Stimulated activated CD8-positive, alpha-beta memory T cell treated with anti-CD3 and anti-CD28 coated beads, Interleukin-15, amount 100 ng/mL, for 1 hour (primary cell): ENCODE measurements at places on chromosomes 1 and 21.

DNA sequence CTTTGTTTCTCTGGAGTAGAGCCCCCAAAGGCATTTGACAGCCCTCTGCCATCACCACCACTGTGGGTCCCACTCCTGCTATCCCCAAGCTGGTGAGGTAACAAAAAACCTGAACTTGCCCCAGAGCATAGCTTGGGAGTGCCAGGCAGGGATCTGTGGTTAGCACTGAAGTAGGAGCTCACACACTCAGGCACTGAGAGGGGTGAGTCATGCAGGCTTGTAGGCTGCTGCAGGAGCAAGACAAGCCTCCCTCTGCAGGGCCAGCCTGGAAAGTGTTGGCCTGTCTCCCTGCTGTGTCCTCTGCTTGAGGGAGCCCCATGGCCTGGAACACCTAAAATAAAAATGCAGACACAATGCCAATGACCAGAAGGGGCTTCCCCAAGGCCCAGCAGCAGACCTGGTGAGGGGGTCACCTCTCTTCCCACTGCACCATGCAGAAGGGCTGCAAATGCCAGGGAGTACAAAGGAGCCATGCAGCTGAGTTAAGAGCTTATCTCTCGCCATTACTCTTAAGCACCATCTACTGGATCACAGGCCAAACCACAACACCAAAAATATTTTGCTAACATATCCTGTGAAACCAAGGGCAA is 108.9 kb upstream of the POGK start:
- DNase-seq, result no peak

- no peak for DNase-seq
Measured at GRCh38 chr21:31875496-31876015, 2.7 kb downstream of the HUNK start.

GRCh38 chr1:64745181-64745985 is 508 bp downstream of the RAVER2 start:
- DNase-seq, result no peak

GRCh38 chr1:78427506-78427905 is 63.3 kb upstream of the PTGFR start:
- DNase-seq, result no peak

DNA sequence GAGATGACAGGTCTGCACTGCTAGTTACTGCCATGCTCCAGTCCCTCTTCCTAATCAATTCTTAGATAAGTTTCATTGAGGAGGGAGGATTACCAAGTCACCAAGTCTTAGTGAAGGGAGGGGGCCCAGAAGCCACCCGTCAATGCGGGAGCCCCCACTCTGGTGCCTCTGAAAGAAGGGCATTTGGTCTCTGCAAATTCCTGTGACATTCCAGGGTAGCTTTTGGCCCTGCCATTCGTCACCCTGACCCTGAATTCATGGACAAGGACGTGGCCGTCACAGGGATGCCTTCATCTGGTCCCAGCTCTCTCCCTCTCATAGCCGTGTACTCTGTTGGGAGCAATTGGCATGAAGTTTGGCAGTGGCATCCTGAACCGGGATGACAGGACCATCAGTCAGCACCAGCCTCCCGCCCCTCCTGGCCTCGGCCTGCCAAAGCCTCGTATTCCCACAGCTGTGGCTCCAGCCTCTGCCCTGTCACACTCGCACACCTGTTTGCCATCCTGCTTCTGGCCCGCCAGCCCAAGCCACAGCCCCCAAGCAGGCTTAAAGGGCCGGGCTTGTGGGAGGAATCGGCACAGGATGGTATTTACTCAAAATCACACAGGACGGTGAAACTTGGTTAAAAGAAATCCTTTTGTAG is 150.7 kb downstream of the CLIC6 start:
- no peak for DNase-seq

- DNase-seq, result no peak
Measured at GRCh38 chr21:37263827-37264600, 3.1 kb downstream of the VPS26C start.

DNA sequence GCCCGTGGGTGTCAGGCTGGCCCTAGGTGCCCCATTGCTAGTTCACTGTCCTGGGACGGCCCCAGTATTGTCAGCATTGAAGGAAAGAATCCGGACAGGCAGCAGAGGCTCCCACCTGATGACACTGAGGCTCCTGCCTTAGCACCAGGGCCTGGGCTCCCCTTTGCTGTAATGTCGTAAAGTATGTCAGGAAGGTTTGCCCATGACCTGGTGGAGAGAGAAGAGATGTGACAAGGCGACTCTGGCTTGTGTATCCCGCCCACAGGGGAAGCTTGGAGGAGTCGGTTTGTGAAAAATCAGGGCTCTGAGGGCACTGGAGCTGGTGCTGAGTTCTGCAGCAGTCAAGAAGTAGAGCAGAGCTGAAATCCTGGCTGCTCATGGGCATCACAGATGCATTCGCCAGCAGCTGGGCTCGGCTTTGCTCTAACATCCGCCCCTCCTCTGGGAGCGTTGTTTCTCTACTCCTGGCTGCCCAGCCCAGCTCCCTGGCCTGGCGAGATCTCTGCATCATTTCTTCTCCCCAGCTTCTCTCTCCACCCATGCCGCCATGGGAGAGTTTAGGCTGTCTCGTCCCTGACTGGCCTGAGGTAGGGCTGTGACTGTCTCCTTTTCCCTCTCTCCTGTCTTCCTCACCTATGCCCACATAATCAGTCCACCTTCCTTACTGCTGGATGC is 74.1 kb downstream of the ADARB1 start:
- DNase-seq, result no peak

- DNase-seq, result no peak
Measured at GRCh38 chr1:86429122-86429725, 5.3 kb downstream of the CLCA2 start.

DNA sequence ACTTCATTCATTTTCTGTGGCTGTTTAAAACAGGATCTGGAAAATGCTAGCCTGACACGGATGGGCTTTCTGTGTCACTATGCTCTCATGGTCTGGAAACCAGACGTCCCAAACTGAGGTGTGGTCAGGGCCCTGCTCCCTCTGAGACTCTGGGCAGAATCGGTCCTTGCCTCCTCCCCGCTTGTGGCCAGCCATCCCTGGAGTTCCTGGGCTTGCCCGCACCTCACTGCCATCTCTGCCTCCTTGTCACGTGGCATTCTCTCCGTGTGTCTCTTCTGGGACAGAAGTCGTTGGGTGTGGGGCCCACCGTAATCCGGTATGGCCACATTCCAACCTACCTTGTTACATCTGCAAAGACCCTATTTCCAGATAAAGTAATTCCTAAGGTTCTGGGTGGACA is 10.1 kb upstream of the ACTRT2 start:
- DNase-seq, result no peak
